Smooth muscle cell of the brain vasculature (primary cell): ENCODE measurements at places on chromosomes 13 and 19.

- no peak for DNase-seq
Observed at GRCh38 chr19:44720945-44721344, 22.0 kb downstream of the CEACAM16 start.

DNA sequence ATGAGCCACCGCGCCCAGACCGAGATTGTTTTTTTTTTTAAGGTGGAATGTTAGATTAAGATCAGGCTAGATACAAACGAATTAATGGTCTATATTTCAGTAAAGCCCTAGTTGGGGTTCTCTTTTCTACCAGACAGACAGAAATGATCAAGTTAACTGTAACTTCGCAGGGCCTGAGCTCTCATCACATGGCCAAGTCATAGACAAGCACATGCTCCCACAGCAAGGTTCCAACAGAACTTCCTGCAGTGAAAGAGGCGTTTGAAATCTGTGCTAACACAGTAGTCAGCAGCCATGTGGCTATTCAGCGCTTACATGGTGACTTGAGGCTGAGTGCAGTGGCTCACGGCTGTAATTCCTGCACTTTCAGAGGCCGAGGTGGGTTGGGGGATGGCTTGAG, 34.7 kb upstream of the SEMA6B start:
- DNase-seq = no peak

DNA sequence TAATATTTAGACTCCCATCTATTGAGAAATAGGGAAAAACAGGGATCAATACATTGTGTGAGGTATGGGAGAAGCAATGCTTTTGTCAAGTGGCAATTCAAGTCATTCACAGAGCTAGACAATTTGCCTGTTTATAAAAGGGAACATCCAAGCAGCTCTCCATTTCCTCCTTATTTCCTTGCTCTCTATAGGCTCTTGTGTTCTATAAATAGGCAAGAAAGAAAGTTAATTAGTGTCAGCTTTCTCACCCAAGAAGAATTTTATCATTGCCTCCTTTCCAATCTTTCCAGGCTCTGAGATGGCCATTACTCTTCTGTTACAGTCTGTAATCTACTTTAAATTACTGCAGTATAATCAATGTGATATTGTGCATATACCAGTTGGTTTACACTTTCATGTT, 199.9 kb downstream of the LHFPL6 start:
- no peak for DNase-seq

DNA sequence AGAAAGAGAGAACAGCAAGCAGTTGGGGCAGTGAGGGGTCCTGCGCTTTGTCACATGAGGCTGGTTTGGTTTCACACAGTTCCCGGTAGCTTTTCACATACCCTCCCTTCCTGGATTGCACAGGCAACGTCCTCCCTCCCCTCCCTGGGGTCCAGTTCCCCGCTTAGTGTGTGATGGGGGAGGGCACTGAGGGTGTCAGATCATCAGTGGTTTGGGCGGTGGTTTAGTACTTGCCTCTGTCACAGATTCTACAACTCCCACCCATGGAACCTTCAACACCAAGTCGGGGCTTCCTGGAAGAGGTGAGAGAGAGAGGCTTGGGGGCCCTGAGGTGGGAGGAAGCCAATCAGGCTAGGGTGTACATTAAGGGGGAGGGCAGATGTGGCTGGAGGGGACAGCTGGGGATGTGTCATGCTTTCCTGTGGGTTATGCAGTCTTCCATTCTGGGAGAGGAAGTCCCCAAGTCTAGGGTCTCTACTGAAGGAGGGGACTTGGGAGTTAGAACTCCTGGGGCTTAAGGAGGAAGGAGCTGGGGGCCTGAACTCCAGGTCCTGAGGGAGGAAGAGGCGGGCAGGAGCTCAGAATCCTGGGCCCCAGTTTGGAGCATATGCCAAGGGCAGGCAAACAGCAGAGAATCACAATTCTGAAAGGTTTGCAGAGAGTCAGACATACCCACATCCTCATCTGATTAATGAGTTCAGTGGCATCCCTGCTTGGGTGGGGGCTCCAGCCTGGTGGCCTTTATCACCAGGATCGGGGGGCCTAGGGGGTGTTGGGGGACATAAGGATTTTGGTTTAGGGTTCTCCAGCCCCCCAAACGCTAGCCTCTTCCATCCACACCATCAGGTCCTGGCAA, at the start of gene NKG7:
NKG7 (minus strand) TSS at position 6 of the 856 bp plus-strand sequence. CDS start 119 bp downstream, outside the sequence.
- DNase-seq = no peak

- DNase-seq = peak; percentile 17
Observed at GRCh38 chr19:2385053-2385721, 25.1 kb downstream of the TMPRSS9 start.

DNA sequence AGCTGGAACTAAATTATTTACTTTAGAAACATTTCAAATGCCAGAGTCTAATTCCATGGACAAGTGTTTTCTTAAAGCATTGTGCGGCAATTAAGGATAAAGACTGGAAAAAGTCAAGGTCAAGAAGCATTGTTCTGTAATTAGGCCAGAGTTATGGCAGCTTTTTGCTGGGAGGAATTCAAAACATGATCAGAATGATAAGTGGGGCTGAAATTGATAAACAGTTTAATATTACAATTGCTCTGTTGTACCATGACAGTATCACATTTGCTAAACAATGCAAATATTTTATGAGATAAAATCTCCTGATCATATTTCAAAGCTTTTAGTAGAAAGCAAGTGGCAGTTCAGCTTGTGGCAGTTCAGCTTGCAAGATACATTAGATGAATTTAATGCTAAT, 513.7 kb downstream of the GPC6 start:
- no peak for DNase-seq

- no peak for DNase-seq
Observed at GRCh38 chr13:24011266-24011665, 114.0 kb upstream of the C1QTNF9B start.

DNA sequence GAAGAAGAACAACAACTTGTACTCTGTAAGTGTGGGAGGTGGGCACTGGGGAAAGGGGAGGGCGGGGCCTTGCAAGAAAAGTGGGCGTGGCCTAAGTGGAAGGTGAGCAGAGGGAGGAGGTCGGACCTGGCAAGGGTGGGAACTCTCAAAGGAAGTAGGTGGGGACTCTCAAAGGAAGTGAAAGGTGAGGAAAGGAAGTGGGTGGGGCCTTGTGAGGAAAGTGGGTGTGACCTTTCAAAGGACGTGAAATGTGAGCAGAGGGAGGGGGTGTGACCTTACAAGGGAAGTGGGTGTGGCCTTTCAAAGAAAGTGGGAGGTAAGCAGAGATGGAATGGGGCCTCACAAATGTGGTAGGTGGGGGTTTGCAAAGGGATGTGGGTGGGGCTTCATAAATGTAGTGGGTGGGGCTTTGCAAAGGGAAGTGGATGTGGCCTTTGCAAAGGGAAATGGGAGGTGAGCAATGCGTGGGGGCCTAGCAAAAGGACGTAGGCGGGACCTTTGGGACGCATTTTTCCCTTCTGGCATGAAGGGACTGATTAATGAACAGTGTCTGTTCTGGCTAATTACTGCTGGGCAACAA, 25.9 kb downstream of the ACSBG2 start:
- no peak for DNase-seq

GRCh38 chr13:102658660-102659059, 36.2 kb downstream of the METTL21C start:
- no peak for DNase-seq

DNA sequence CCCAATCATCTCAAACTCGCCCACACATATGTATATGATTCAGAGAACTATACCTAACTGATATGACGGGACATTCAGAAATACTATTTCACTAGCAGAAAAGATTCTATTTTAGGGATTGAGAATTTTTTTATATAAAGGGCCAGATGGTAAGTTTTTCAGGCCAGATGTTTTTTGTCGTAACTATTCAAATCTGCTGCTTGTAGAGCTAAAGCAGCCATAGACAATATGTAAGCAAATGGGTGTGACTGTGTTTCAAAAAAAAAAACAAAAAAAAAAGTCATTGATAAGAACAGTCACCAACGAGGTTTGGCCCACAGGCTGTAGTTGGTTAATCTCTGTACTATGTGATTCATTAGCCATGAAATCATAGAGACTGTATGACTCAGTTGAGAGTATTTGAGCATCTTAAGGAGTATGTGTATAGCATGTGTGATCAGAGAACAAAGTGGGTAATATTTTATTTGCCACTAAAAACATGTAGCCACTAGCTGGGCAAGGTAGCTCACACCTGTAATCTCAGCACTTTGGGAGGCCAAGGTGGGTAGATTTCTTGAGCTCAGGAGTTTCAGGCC, 2724.7 kb downstream of the PCDH9 start:
- DNase-seq = no peak

GRCh38 chr13:49062297-49062896, 86.7 kb downstream of the FNDC3A start:
- no peak for DNase-seq

GRCh38 chr19:49746206-49746958, 16.7 kb downstream of the TSKS start:
- no peak for DNase-seq

GRCh38 chr13:71828117-71828516, 38.9 kb downstream of the DACH1 start:
- DNase-seq = no peak

GRCh38 chr19:14479975-14480699, 5.0 kb upstream of the PTGER1 start:
- DNase-seq = no peak

GRCh38 chr13:36029166-36029565, 102.0 kb downstream of the DCLK1 start:
- DNase-seq = peak; percentile 89
